Foreskin fibroblast (primary cell): ENCODE measurements at places on chromosomes 7 and 10.

- no peak for DNase-seq
These were observed 46.6 kb downstream of the RSU1 start for GRCh38 chr10:16770670-16771069.

GRCh38 chr7:1232623-1233332 is at the start of gene UNCX:
Gene UNCX, plus strand, starts transcription at chr7:1232872. Its CDS starts 146 bp downstream, at chr7:1233018.
- DNase-seq: no peak

DNA sequence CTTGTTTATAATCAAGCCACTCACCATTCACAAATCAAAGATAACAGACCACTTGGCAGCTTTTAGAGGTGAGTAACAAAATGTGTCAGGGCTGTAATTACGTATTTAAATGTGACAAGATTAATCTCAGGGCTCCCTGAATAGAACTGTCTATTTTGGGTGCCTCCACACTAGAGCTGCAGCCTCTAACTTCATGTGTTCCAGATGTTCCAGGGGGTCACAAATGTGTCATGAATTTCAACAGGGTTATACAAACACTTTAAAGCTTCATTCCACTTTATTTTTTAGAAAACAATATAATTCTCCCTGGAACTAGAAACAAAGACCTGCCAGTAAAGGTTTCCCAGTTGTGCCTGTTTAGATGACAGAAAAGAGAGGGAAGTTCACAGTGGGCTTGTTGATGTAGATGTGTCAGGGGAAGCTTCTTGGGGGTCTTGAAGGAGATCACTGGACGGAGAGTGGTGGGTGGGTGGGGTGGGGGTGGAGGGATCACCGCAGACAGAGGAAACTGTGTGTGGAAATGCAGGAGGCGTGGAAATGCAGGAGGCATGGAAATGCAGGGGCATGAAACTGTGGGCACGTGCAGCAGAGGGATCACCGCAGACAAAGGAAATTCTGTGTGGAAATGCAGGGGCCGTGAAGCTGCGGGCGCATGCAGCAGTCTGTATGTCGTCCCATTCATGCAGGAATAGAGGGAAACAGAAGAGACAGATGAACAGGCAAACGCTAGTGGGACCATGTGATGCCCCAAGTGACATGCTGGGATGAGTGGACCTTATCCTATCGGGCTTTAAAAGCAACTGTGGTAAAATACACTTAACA is 42.0 kb upstream of the TRIL start:
- DNase-seq: no peak

- no peak for DNase-seq
These were observed 158.3 kb upstream of the HDAC9 start for GRCh38 chr7:18337048-18337809.

DNA sequence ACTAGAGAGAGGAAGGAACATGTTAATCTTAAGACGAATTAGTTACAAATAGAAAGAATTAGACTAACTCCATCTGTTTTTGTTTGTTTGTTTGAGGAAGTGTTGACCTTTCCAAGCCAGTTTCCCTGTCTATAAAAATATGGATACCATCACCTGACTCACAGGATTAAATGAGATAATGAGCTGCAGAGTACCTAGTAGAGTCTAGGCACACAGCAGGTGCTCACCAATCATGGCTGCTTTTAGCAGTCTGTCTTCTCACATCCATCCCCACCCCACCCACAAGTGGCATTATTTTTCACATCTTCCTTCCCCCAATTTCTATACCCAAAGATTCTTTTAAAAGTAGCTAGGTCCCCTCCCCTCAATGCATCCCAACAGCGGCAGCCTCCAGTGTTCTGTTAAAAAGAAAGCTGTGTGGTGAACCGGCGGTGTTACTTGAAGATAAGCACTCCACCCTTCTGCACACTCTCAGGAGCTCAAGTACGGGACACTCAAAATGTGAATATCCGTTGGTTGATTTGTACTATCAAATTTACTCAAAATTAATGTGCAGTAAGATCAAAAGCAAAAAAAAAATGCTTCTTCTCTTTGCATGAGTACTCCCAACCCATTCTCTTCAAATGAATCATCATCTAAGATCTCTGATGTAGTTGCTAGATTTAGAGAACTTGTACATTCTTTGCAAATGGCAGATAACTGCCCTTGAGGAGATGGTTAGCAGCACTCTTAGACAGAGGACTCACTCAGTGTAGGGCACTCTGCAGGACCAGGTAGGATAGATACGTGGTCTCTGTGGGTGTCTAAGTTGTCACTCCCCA is 145.4 kb upstream of the ASAH2 start:
- no peak for DNase-seq

DNA sequence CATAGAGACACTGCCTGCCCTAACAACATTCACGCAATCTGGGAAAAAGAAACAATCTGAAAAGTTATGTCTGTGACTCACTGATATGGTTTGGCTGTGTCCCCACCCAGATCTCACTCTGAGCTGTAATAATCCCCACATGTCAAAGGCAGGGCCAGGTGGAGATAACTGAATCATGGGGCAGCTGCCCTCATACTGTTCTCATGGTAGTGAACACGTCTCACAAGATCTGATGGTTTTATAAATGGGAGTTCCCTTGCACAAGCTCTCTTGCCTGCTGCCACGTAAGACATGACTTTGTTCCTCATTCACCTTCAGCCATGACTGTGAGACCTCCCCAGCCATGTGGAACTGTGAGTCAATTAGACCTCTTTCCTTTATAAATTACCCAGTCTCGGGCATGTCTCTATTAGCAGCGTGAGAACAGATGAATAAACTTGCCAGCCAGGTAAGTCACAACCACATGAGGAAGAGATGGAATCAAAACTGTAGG is 341.5 kb upstream of the AOAH start:
- no peak for DNase-seq

- no peak for DNase-seq
These were observed 29.5 kb upstream of the FBXW4 start for GRCh38 chr10:101724446-101724845.

- peak; percentile 47 for DNase-seq
These were observed 39.5 kb downstream of the CNNM1 start for GRCh38 chr10:99368646-99369045.

DNA sequence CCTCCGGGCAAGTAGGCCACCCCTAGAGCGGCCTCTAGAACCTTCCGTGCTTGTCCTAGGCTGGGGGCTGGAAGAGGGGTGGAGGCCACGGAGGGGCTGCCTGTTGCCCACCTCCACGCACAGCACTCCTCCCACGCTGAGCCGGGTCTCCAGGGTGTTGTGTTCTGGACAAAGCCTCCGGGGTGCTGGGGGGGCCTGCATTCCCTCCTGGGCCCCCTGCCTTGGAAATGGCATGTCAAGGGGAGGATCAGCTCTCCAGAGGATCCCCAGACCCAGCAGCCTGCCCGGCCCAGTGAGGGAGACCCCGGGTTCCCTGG is 8.1 kb upstream of the TTYH3 start:
- no peak for DNase-seq

DNA sequence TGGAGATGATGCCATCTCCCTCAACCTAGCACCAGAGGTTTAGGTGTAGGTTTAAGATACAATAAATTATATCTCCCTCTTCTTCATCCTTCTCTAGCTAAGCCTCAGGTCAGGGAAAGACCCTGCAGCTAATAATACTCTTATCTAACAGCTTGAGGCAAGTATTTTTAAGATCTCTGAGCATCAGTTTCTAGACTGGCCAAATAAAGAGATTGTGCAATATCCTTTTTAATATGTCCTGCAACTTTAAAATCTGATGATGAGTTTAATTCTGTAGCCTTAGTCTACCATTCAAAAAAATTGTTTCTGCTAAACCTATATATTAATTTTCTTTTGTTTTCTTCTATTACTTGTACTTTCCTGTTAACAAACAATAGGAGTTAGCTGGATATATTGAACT is 850.8 kb downstream of the GRM8 start:
- DNase-seq: no peak

DNA sequence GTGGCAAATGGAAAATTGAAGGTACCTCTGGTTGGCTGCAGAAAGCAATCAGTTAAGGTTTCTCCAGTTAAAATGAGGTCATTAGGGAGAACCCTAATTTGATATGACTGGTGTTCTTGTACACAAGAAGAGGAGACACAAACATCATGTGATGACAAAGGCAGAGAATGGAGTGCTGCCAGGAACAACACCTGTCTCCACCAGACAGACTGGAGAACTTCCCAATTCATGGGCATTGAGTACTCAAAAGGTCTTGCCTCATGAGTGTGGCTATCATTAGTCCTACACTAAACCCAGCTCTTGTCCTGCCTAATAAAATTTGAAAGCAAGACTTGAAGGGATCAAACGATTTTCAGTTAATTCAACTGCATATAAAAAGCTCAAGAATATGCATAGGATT is 152.6 kb downstream of the PTPN20 start:
- no peak for DNase-seq

- no peak for DNase-seq
These were observed 57.3 kb downstream of the HELLS start for GRCh38 chr10:94602729-94603515.

DNA sequence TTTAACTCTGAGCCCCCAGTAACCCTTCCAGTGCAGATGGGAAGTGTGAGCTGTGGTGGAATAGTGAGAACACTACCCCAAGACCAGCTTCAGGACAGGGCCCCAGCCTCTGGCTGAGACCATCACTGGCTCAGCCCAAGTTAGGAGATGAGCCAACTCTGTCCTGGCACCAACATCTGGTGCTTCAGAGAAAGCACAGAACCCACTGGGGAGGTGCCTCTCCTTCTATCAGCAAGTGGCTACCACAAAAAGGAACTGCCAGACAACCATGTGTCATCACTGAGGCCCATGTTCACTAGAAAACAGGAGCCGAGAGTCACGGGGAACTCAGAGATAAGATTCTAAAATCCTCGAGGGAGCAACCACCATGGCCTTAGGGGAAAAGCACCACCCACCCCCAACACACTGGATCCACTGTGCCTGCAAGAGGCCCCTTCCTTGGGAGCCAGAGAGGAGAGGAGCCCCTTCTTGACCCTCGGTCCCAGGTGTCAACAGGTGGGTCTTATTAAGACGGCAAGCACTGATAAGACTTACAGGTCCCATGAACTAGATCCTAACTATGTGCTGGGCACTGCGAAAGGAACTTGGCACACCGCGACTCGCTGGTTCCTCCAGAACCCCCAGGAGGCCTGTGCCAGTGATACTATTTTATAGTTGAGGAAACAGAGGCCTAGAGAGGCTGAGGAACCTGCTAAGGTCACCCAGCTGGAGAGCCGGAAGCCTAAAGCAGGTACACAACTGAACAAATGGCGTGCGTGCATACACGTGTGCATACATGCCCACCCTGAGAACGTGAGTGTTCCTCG is 102.7 kb downstream of the FAM53B start:
- peak; percentile 63 for DNase-seq
